ENCODE measurements at places on chromosomes 3 and 15.

DNA sequence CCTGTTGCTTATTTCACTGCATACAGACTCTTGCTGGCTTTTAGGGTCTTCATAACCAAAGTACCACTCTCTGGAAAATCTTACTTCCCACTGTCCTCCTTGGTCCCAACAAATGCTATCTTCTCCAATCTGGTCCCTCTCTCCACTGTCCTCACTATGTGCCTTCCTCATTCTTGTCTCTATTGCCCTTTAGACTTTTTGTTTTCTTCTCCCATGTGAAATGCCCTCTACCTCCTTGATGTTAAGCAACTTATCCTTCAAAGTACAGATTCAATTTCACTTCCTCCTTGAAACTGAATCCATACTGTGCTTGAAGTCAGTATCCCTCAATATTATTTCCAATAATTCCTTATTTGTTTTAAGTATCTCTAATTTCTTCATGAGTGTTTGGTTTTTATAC lies 60.8 kb downstream of the CGGBP1 start:
- no peak for DNase-seq

DNA sequence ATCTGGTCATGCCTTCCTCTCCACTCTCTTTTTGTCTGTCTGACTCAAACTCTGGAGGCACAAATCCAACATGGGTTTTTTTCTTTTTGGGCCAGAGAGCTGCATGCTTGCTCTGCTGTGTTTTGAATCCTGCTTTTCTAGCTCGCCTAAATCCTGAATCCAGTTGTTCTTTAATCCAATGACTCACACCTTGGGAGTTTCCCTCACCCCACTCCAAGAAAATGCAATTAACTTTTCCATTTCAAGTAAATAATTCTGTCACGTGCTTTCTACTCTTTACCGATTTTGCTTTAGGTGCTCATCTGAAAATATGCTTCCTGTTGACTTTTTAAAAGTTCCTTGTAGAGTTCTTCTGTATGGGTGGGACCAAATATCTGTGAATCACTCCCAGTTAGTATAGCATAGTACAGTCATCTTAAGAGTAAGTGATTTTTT lies 47.6 kb downstream of the SLMAP start:
- DNase-seq: no peak

- DNase-seq: no peak
Measured at GRCh38 chr15:66896611-66897010, 168.8 kb upstream of the SMAD3 start.

DNA sequence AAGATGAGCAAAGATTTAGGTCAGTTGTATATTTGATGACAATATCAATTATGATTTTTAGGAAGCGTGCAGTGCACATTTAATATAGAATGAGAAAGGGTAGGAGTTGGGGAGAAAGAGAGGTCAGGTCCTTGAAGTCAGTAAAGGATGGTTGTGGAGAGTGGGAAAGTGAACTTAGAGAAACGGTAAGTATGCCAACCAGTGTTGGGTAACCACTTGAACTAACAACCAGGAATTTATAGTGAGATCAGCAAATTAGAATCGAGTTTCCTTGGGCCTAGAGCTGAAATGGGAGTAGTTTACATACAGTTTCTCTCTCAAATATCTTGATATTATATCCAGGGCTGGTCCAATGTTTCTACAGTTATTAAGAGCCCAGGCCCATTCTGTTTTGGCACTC lies 188.5 kb upstream of the RBMS3 start:
- no peak for DNase-seq

DNA sequence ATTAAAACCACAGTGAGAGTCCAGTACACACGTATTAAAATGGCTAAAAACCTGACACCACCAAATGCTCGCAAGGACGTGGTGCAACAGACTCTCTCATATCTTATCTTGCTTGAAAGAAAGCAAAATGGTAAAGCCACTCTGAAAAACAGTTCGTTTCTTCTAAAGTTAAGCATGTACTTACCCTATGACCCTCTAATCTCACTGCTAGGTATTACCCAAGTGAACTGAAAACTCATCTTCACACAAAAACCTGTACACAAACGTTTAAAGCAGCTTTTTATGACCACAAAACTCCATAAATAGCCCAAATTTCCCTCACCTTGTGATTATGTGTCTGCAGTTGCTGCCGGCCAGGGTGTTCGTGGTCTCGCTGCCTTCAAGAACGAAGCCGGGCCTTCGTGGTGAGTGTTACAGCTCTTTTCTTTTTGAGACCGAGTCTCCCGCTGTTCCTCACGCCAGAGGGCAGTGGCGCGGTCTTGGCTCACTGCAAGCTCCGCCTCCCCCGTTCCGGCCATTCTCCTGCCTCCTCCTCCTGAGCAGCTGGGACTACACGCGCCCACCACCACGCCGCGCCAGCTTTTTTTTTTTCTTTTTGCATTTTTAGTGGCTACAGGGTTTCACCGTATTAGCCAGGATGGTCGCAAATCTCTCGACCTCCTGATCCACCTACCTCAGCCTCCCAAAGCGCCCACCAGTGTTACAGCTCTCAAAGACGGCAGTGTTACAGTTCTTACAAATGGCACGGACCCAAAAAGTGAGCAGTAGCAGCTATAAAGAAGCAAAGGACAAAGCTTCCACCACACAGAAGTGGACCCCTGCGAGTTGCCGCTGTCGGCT lies 165.4 kb downstream of the TJP1 start:
- no peak for DNase-seq

DNA sequence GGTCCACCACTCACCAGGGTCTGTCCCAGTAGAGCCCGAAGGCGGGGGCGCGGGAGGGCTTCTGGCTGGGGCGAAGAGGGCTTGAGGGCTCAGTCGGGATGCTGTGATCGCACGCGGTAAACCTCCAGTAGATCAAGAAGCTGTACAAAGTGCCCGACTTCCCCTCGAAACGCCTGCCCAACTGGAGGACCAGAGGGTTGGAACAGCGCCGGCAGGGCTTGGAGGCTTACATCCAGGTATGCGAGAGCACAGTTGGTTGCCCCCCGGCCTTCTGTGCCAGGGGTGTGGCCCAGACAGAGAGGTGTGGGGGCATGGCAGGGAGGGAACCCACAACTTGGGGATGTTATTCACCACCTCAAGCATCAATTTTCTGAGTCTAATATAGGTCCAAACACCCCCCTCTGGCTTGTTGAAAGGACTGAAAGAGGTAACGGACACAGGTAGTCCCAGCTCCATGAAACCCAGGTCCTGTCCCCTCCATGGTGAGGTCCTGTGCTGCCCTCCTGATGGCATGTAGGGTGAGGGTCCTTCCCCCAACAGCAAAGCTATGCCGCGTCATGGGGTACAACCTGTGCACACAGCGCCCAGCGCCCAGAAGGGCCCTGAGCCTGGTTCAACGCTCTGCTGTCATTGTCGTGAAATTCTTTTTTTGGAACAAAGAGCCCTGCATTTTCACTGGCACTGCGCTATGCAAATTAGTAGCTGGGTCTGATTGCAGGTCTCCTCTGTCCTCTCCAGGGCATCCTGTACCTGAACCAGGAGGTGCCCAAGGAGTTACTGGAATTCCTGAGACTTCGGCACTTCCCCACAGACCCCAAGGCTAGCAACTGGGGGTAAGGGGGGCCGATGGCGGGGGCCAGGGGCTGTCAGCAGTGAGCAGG lies 1.2 kb downstream of the SNX22 start:
- no peak for DNase-seq

DNA sequence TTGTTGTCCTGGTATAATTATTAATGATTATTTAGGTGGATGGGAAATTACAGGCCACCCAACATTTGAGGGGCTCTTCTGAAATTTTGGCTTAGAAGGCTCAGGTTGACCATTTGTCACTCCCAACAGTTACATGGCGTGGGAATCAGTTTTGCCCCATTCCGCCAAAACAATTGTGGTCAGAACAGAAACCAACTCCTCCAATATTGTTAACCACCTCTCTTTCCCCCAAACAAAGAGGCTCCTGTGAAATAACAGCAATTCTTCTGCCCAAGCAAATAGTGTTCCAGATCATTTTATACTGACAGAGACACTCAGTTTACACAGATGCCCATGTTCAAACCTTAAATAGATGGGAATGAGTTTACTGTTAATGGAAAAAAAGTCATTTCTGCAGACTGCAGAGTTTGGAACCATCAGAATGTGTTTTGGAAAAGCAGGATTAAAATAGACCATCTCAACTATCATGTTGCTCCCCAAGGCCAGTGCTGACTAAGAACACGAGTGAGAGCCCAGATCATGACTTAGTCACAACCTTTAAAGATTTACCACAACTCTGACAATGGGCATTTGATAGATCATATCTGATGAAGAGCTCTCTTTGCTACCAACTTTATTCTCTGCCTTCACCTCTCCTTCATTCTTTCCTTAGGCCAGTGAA lies 102.1 kb downstream of the DUT start:
- no peak for DNase-seq

DNA sequence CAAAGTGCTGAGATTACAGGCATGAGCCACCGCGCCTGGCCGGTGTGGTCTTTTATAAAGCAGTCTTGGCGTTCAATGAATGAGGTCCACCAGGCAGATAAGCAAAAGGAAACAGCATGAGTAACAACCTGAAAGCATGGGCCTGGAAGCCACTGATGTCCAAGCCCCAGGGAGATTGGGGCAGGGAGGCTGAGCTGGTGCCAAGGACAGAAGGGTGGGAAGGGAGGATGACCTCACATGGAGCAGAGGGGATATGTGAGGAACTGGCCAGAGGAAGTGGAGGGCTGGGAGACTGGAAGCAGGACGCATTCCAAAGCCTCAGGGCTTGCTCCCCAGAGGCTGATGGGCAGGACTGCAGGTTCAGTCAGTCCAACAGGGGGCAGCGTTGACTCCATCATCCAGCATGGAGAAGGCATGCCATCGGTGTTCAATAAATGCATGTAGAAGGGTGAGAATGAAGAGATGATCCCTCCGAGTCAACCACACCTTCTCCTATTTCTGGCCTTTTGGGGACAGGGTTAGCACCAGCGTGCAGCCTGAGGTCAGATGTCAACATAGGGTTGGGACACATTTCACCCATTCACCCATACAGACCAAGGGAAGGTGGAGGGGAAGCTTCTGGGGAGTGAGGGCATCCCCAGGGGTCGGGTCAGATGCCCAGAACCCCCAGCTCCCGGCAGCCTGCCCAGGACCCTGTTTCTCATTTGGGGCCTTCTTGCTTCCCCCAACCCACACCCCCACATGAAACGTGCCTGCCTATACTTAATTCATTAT lies 14.8 kb downstream of the MYL3 start:
- DNase-seq: no peak
